CD4-positive, alpha-beta T cell treated with Interferon gamma for 1 hour (primary cell): ENCODE measurements at places on chromosomes 5 and 9.

DNA sequence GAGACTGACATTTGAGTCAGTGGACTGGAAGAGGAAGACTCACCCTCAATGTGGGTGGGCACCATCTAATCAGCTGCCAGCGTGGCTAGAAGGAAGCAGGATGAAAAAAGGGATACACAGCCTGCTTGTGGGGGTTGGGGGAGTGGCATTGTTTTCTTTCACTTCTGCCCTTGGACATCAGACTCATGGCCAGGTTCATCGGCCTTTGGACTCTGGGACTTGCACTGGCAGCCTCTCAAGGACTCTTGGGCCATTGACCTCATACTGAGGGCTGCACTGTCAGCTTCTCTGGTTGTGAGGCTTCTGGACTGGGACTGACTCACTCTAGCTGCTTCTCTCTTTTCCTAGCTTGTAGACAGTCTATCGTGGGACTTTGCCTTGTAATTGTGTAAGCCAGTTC lies 374.9 kb downstream of the TLE1 start:
- no peak for DNase-seq

DNA sequence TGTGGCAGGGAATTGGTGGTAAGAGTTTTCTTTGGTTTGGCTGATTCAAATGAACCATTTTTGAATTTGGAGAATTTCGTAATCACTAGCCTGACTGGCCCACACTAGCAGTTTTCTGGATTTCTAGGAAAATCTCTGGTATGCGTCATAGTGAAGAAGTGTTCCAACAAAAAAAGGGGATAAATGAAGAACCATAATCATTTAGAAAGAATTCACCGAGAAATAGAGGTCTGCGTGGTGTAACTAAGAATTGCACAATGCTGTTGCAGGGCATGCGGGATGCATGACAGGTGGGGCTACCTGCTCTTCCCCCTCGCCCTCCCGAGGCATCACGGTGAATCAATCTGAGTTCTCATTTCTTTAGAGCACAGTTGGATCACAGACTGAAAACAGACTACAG lies 232.3 kb upstream of the PAPPA start:
- no peak for DNase-seq

DNA sequence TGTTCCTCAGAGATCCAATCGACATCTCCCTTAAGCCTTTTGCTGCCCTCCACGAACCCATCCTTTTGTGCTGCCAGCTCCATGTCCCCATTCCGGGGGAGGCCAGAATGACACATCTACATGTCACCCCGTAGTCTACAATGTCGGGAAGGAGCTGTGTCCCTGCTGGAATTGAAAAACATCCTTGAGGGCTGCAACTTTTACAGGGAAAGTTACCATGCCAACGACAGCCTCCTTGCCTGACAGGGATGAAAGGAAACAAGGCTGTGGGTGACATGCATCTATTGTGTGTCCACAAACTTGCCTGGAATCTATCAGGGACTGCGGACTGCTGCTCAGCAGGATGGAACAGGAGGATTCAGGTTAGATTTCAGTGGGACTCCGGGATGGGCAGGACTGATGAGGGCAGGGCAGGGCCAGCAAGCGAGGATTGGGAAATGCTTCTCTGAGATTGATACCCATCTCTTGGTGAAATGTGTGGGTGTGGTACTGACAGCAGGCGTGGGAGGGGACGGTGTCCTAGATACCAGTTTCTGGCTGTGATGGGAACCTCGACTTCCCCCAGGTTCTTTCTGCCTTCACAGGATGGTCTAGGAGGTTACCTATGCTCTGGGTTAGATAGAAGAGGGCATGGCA lies 25.5 kb downstream of the EGR1 start:
- DNase-seq: no peak

DNA sequence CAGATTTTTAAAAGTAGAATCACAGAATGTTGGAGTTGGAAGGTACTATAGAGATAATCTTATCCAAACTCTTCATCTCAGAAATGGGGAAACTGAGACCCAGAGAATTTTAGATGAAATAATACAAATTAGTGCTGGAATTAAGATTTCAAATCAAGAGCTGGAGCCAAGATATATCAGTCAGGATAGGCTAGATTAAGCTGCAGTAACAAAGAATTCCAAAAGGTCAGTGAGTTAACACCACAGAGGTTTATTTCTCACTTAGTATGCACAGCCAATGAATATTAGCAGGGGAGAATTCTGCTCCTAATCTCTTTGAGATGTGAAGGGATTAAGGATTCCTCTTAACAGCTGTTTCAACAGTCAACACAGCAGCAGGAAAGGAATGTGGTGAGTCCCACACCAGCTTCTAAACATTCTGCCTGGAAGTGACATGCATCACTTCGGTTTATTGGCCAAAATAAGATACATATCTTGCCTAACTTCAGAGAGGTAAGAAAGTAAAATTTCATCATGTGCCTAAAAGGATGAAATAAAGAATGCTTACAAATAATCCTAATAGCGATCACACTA lies 136.8 kb downstream of the FRMD3 start:
- no peak for DNase-seq

DNA sequence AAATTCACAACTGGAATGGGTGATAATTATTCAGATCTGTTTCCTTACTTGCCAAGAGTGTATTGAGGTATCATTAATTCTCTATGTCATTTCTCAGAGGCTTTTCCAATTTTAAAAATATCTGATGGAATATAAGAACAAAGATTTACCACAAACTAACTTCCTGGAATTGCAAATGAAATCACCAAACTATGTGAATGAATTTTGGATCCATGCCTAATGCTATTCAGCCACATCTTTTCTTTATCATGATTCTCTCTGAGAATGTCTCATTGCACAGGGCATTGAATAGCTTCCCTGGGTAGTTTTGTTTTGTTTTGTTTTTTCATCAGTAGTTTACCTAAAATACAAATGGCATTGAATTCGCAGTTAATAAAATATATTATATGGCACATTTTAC lies 146.9 kb upstream of the FBN2 start:
- no peak for DNase-seq

GRCh38 chr5:147874910-147875367 lies 3.6 kb upstream of the SCGB3A2 start:
- DNase-seq: no peak

- no peak for DNase-seq
Observed at GRCh38 chr9:70101265-70101664, 57.6 kb downstream of the MAMDC2 start.

DNA sequence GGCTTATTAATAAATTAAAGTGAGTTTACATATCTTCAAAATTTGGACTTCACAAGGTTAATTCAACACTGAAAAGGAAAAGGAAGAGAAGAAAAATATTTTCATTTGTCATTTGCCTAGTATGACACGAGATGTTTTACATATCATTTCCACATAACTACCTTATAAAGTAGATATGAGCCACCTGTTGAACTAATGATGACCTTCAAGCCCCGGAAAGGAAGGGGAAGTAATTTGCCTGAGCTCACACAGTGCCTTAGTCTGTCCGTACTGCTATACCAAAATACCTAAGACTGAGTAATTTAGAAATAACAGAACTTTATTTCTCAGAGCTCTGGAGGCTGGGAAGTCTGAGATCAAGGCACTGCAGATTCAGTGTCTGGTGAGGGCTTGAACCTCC lies 17.9 kb downstream of the CMYA5 start:
- no peak for DNase-seq

- no peak for DNase-seq
Observed at GRCh38 chr5:298737-299125, 22.8 kb upstream of the AHRR start.

DNA sequence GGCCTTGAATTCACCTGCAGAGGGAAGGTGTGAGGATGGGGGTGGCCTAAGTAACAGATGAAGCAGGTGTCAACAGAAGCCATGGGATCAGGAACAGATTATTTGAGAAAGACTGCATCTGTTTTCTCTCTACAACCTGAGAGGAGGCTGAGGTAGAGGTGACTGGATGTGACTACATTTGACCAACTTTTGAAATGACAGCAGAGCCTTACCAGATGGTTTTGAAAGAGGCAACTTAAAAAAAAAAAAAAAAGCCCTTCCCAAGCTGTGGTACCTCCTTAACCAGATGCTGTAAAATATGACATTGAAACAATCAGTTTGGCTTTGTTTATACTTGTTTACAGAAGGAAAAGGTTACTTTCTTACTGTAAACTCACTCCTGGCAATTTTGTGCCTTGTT lies 108.6 kb downstream of the TRIO start:
- DNase-seq: no peak

DNA sequence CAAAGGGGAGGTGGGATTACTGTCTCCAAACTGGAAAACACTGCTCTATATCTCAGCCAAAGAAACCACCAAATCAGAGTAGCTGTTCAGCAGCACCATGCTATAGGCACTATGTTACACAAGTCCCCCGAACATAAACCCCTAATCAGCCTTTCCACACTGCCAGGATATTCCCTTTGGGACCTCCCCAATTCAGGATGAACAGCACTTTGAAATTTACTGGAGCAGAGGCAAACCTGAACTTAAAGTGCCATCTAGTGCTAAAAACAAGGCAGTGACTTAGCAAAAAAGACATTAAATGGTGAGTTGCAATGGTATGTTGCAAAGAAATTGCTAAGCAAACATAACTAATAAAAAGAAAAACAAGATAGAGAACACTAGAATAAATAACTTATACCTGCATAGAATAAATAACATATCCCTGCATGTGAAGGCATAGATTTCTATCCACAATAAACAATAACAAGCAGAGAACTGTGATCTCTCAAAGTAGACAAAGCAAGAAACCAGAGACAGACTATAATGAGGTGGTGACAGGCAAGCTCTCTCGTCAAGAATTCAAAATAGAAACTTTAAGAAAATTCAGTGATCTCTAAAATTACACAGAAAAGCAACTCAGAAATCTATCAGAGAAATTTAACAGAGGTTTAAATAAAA lies 584.4 kb upstream of the ACO1 start:
- no peak for DNase-seq

GRCh38 chr5:96051401-96051830 lies 89.8 kb upstream of the ELL2 start:
- DNase-seq: no peak

GRCh38 chr9:33142535-33142934 lies 24.6 kb downstream of the B4GALT1 start:
- DNase-seq: peak; percentile 37

DNA sequence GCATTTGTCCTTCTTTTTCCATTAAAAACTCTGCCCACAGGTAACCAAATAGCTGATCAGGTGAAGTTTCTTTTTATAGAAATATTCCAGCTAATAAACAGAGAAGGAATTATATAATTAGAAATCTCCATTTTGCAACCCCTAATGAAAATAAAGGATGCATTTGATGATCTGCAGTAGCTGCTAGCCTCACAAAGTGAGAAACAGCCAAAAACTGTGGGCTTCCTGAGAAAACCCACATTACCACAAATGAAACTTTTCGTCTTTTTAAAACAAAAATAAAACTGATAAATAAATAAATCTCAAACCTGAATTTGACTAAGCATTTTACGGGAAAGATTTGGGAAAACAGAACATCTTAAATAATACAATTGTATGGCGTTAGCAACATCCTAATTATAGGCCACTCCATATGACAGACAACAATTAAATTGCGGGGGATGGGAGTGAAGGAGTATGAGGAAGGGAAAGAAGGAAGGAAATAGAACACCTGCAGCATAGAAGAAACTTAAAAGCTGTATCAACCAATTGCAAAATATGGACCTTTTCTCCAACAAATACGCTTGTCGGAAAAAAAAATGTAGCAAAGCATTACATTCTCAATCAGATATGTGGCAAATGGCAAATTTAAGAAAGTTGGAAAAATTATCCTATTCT lies 283.0 kb upstream of the ITGA1 start:
- no peak for DNase-seq

DNA sequence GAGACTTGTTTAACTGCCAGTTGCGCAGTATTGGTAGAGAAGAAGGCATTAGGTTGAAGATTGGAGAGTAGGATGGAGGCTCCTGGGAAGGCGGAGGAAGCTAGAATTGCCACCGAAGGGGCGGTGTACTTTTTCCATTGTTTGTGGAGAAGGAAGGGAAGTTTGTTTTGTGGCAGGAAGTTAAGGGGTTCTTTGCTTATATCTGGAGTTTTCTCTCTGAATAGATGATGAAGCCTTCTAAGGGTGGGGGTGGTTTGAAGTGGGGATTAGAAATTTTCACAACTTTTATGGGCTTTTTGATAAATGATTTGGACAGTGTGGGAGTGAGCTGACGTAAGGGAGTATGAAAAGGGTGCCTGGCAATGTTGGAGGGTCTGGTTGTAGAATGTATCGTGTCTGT lies 59.3 kb downstream of the SNX30 start:
- no peak for DNase-seq

GRCh38 chr5:8192840-8193239 lies 323.9 kb downstream of the MTRR start:
- no peak for DNase-seq

- no peak for DNase-seq
Observed at GRCh38 chr5:41776435-41776834, 93.8 kb downstream of the OXCT1 start.

GRCh38 chr9:138051586-138052321 lies 174.2 kb downstream of the CACNA1B start:
- no peak for DNase-seq

- DNase-seq: no peak
Observed at GRCh38 chr9:89721176-89721700, 116.4 kb downstream of the GADD45G start.

DNA sequence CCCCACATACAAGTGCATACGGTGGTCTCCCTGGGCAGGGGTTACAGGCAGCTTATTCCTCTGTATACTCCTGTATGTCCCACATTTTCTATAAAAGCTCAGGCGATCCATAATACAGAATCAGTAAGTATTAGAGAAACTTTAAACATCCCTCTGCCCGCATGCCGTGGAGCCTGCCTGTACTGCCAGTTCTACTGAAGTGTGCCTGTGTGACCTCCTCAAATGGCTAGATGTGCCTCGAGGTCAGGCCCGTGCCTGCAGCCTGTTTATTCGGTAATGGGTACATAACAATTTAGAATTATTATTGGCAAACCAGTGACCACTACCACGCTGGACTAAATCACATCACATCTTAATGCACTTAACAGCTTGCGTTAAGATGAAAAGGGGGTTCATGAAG lies 190.8 kb downstream of the FANCC start:
- DNase-seq: no peak

GRCh38 chr9:6076851-6077250 lies 61.4 kb upstream of the RANBP6 start:
- DNase-seq: no peak

DNA sequence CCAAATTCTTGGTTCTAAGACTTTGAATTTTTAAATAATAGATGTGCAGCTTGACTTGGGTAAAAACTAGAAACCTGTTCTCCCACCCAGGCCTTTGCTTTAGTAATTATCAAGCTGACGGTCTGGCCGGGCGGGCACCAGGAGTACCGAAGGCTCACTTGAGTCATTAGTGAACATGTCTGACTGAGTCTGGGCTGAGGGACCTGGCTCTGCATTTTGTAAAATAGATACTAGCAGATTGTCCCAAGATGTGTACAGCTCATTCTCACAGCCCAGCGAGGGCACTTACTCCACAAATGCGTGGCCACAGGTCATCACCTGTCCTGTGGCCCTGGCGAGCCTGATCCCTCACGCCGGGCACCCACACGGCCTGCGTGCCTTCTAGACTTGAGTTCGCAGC lies 216.2 kb downstream of the FANCC start:
- DNase-seq: no peak

DNA sequence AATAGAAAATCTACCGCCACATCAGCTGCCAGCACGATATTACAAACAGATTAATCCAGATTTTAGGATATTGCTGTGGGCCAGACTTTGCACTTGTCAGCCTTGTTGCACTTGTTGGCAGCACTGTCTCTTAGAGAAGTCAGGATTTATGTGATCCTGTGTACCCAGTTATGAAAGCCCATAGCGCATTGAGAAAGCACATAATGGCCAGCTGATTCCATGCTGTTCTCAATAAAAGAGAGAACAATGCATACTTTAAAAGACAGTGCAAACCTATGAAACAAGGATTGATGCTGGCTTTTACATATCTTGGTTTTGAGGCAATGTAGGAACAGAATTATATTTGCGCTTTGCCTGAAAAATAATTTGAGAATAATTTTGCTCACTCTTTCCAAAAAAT lies 140.8 kb downstream of the CEP120 start:
- no peak for DNase-seq
